Left lung (tissue), 14 donors: ENCODE measurements at places on chromosomes 2 and 18. TPM values are rescaled to one million over a fixed set of nuclear protein-coding genes. Genes with fewer than 3 reads are reported as not detected.

DNA sequence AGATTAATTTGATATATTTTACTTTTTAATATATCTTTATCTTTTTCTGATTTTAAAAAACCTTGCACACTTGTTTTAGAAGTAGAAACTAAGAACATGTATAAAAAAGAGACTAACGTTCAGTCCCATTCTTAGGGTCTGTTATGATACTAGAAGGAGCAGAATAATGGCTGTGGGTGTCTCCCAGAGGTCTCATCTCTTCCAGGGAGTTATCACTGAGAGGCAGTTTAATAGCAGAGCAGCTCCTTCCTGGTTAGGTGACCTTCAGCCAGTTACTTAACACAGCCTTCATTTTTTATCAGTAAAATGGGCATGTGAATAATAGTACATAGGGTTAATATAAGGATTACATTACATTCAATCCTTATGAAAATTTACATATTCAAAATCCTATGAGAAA, 40.6 kb downstream of the FBXO48 start:
- no peak for DNase-seq

- DNase-seq, result no peak
Observed at GRCh38 chr2:121398853-121399252, 113.9 kb upstream of the TFCP2L1 start.

MEP1B gene
- 0.07 TPM for polyA plus RNA-seq

SERPINB13 gene
- not detected for polyA plus RNA-seq

SLC30A3 gene
- 0.63 TPM for polyA plus RNA-seq
